ENCODE measurements at places on chromosomes 4 and X.

DNA sequence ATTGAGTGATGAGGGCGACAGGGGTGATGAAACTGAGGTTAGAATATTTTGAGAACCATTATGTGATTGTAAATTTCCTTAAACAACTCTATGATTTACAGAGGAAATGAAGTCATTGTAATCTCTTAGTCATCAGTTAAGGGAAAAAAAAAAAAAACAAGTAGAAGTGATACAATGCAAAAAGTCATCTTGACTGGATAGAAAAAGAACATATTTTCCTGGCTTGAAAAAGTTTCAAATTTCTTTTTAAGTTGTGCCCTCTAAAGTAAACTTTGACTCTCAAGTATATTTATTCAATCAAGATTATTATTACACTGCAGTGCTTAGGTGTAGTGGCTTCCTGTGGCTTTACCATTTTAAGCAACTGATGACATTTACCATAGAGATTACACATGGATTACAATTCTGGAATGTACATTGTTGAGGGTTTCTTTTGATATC is 40.6 kb downstream of the GABRB1 start:
- no peak for DNase-seq

GRCh38 chr4:138241281-138242075 is 671 bp downstream of the SLC7A11 start:
- no peak for DNase-seq

GRCh38 chr4:54971474-54971950 is 153.9 kb downstream of the KDR start:
- no peak for DNase-seq

DNA sequence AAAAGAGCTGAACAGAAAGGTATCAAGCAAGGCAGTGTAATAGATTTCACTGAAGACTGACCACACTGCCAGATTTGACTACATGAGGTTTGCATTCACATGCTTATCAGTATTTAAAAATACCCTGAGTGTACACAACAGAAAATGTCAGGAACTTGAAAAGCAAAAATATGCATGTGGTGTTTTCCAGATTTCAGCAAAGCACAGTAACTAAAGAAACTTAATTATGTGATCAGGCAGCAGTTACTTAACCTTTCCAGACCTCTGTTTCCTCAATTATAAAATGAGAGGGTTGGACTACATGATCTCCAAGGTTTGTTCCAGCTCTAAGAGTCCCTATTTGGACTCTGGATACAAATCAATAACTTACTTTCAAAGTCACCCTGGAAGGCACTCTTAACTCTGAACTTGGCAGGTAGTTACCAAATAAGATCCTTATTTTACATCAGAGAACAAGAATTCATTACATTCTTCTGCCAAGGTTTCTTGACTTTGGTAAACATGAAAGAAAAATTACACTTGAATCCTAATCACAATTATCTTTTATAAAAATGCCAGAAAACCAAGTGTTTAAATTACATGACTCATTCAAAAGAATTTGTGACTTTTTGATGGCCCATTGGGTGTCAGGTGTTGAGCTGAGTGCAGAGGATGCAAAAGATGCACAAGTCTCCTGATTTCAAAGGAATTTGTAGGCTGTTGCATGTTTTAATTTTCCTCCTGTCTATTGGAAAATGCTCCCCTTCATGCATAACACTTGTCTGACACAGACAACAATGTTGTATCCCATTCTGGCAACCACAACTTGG is 241.6 kb downstream of the MGST2 start:
- no peak for DNase-seq

GRCh38 chr4:40173470-40173875 is 23.4 kb upstream of the RHOH start:
- no peak for DNase-seq

- no peak for DNase-seq
Observed at GRCh38 chrX:151505796-151506195, 57.7 kb upstream of the PASD1 start.

- no peak for DNase-seq
Observed at GRCh38 chrX:19627533-19627932, 112.2 kb upstream of the MAP3K15 start.
